Umbilical cord (tissue), 2 donors: ENCODE measurements at places on chromosomes 1 and 21. TPM values are rescaled to one million over a fixed set of nuclear protein-coding genes. Genes with fewer than 3 reads are reported as not detected.

DNA sequence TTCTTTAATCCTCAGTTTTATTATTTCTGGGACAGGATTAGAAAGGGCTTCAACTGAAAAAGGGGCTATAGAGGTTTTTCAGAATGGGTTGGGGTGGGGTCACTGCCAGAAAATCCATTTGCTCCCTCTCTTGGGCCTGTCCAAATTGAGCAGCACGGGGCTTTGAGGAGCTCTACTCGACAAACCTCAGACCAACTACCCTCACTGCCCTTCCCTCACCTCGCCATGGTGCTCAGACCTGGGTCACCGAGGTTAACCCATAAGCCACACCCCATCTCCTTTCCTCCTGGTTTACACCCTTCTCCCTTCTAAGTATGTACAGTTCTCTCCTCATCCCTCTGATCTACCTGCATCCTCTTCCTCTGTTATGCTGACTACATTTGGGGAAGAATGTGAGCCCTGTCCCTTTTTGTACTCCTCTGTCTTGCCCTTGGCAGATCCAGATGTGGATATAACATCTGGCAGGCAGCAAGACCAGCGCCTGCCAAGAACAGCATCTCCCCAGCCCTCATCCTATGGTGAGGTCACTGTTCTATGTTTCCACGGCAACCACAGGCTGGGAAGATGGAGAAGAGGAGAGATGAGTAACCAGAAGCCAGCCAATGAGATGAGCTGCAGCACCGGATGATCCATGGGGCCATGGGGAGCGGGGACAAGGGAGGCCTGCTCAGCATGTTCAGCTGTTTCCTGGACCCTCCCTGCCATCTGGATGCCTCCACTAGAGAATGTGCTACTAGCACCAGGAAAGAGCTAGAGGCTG, 3.7 kb upstream of the FABP3 start:
- DNase-seq: peak; percentile 99

GRCh38 chr1:169124459-169124858, 18.0 kb downstream of the ATP1B1 start:
- DNase-seq: peak; percentile 70

DNA sequence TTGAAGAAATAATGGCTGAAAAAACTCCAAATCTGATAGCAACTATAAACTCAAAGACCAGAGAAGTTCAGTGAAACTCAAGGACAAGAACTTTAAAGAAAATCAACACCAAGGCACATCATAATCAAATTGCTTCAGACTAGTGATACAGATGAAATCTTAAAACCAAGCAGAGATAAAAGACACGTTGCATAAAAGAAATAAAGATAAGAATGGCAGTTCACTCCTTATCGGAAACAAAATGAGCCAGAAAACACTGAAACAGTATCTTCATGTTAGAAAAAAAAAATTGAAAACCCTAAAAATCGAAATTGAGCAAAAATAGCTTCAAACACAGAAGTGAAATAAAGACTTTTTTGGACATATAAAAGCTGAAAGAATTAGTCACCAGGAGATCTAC, 4.6 kb upstream of the RAB4A start:
- DNase-seq: no peak

DNA sequence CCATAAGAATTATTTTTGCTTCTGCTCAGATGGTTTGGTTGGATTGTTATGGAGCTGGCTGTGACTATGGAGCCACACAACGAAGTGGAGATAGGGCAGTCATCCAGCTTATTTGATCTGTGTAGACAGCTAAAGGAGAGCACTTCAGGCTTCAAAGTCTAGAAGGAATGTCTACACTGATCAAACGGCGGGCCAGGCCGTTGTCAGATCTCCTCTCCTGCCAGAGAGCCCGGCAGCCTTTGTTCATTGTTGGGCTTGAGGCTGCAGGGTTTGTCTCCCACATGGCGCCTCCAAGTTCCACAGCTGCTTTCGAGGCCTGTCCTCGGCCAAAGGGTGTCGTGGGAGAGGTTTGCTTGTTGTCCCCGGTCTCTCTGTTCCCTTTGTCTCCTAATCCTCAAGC, 2.8 kb upstream of the STMN1 start:
- no peak for DNase-seq

GRCh38 chr1:172990598-172991215, 60.0 kb downstream of the TNFSF18 start:
- no peak for DNase-seq

DNA sequence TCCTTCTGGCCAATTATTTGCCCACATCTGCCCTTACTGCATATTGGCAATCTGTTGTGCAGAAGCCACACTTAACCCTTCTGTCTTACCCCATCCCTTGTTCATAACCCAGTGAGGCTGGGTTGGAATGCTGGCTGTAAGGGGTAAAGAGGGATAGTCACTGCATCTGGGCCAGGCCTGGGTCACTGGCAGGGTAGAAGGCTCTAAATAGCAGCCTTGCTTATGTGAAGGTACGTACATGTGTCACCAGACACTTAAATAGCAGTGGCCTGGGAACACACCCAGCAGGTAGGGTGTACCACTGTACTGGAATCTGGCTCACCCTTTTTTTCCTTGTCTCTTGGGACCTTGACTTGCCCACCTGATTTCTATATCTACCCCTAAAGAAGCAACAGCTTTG, 9.9 kb upstream of the TARS2 start:
- DNase-seq: no peak

GPA33 gene
- 0.72 TPM for total RNA-seq

DNA sequence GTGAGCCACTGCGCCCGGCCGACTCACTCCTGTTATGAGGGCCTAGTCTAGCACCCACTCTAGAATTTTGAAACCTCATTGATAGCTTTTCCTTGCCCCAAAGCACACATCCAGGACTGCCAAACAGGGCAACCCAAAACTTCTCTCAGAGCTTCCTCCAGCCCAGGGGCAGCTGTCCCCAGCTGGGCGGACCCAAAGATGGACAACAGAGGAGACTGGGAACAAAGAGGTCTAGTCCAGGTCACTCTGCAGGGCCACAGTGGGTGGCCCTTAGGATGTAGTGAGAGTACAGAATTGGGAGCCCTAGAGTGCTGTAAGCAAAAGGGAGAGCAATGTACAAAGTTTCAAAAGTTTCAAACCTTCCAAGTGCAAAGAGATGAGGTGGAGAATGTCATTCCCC, 1.2 kb downstream of the CD34 start:
- DNase-seq: no peak
